Stimulated activated naive CD8-positive, alpha-beta T cell treated with anti-CD3 and anti-CD28 coated beads, Interleukin-15, amount 100 ng/mL, for 72 hours (primary cell): ENCODE measurements at places on chromosomes 16 and 17.

GRCh38 chr17:60269417-60269816, 119.6 kb downstream of the CA4 start:
- no peak for DNase-seq

DNA sequence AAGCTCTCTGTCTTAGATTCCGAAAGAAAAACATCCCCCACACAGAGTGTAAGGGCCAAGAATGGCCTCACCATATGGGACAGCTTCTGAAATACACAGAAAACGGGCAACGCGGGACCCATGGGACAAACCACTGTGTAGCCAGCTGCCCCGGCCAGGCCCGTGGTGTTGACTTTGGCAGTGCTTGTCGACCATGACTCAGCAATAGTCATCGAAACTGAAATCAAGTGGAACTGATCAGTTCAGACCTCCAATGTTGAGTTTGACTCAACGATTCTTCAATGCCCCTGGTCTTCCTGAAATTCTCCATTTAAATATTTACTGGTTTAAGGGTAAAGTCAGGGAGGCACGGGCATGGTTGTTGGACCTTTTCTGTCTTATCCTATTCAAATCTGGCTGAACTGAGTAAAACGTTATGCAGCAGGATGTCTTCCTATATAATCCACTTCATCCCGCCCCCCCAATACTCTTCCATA, 27.5 kb downstream of the ZFHX3 start:
- DNase-seq: no peak

GRCh38 chr16:19439483-19439882, 21.8 kb downstream of the TMC5 start:
- no peak for DNase-seq

GRCh38 chr16:70465999-70466804, 11.8 kb downstream of the FCSK start:
- no peak for DNase-seq

GRCh38 chr16:70675851-70676513, 9.9 kb downstream of the MTSS2 start:
- no peak for DNase-seq

- DNase-seq: no peak
These were observed 4.8 kb upstream of the ATP2A3 start for GRCh38 chr17:3968886-3969524.

DNA sequence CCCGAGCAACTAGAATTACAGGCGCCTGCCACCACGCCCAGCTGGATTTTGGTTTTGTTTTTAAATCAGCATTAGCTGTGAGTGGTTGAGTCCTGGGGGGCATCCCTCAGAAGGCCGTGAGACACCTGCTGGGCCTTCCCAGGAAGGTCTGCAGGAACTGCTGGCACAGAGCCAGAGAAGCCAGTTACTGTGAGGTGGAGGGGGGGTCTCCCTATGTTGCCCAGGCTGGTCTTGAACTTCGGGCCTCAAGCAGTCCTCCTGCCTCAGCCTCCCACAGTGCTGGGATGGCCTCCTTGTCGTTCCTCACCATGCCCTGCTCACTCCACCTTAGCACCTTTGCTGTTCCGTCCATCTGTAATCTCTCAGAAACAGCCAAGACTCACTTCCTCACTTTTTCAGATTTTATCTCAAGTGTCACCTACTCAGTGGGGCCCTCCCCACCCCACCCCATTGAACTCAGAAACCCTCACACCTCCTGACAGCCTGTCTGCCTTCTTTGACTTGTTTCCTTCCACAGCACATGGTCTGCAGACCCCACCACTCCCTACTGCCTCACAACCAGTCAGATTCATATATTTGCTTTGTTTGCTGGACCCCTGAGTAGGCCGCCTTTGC, 62.3 kb downstream of the WSB1 start:
- DNase-seq: no peak

DNA sequence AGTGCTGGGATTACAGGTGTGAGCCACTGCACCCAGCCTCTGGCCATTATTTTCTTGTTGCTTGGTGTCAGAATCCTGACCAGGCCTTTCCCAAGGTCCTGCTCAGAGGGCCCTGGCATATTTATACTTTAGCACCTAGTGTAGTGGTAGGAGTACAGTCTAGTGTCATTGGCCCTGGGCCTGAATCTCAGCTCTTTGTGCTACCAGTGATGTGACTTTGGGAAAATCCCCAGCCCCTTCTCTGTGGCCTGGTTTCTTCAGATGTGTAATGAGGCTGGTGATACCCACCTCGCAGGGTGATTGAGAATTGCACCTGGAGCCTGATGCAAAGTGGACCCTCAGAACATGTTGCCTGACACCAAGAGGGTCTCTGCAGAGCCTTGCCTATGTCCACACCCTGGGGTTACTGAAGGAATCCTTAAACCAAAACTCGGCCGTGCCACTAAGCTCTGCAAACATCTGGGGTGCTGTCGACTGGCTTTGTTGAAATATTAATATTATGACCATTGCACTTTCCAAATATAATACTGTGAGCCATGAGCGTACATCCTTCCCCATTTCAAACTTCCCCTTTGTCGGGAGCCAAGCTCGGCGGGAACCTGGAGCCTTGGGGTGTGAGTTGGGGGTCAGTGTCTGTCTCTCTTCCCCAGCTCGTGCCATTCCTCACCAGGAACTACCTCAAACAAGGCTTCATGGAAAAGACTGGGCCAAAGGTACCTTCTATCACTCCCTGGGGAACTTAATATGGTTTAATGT, 18.0 kb upstream of the RNF135 start:
- DNase-seq: no peak

- DNase-seq: no peak
These were observed 23.2 kb downstream of the MXRA7 start for GRCh38 chr17:76687298-76688164.

GRCh38 chr17:27206447-27206846, 87.5 kb upstream of the WSB1 start:
- no peak for DNase-seq

GRCh38 chr16:82358606-82359221, 188.7 kb upstream of the MPHOSPH6 start:
- no peak for DNase-seq

- no peak for DNase-seq
These were observed 26.2 kb upstream of the TXNDC11 start for GRCh38 chr16:11768849-11769248.

DNA sequence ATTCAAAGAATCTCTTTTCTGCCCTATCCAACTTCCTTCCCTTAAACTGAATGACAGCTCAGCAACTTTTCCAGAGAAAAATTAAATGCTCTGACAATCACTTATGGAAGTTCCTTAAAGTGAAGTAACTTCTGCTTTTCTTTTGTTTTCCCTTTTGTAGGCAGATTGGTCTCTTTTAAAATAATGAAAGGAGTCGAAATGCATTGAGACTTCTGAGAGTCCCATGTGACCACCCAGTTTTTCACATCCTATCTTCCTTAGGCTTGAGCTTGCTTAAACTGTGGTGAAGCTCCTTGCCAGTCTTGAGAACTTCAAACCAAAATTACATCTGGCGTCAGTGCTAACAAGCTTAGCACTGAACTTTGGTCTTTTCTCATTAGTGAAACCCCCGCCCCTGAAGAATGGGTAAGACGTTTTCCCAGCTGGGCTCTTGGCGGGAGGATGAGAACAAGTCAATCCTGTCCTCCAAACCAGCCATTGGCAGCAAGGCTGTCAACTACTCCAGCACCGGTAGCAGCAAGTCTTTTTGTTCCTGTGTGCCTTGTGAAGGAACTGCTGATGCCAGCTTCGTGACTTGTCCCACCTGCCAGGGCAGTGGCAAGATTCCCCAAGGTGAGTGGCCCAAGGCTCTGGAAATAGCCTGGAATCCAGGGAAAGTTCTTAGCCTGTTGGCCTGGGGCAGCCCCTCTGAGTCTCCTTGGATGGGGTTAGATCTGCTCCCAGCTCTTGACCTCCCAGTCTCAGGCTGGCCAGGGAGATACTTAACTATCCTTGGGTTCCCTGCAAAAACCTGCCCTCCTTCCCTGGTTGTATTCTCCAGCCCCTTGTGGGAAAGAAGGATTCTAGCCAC, 1.2 kb downstream of the TMEM106A start:
- no peak for DNase-seq

GRCh38 chr17:75418531-75418930, 13.1 kb upstream of the GRB2 start:
- DNase-seq: no peak

- DNase-seq: no peak
These were observed 150.5 kb downstream of the KATNIP start for GRCh38 chr16:27700304-27700995.

- DNase-seq: no peak
These were observed 165.1 kb downstream of the PPM1E start for GRCh38 chr17:58920773-58921172.

DNA sequence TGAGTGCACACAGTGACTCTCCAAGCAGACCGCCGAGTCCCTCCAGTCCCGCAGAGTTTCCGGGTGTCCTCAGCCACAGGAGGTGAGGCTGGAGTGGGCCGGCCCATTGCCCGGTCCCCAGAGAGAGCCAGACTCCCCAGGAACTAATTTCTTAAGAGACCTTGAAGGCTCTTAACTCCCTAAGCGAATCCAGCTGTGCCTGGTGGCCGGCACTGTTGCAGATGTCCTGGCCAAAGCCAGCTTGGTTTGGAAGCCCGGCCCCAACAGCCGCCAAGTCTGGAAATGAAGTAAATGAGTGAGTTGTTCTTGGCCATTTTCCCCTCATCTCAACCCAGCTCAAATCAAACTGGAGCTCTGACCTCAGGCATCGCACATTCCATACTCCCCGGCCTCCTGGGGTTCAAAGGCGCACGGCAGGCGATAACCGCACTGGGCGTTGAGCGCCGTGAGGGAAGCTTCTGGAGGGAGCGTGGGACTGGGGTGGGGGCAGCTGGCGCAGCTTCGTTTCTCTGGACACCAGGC, 42.0 kb downstream of the CMIP start:
- no peak for DNase-seq

DNA sequence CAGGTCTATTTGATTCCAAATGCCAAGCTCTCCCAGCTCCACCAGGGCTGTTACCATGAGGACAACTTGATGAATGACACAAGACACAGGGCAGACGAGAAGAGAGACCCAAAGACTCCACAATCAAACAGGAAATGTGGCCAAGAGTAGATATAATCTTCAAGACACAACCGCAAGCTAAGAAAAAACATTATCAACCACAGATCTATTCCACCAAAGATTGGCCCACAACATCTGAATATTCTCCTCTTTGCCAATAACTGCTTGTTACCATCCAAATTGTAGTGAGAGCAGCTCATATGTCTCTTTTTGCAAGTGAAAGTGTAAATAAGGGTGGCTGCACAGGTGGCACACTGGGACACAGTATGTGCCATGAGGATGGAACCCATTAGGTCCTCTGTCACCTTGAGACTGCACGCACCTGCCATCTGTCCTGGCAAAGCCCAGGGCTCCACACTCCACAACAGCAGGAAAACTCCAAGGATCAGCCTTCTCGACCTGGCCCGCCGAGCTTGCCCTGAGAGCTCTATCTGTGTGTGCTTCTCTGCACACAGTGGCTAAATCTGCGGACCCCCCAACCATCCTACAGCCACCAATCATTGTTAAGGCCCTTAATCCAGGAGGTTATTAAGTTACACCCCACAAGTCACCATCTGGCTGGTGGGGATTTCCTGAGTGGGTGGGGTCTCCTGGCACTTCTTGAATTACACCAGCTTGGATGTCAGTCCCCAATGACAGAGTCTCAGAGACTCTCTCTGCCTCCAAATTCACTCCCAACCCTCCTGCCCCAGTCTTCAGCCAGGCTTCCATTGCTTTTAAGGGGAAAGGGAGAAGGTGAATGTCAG, 50.5 kb downstream of the DYNLRB2 start:
- peak; percentile 37 for DNase-seq

GRCh38 chr17:66476014-66476413, 173.6 kb downstream of the PRKCA start:
- DNase-seq: no peak

DNA sequence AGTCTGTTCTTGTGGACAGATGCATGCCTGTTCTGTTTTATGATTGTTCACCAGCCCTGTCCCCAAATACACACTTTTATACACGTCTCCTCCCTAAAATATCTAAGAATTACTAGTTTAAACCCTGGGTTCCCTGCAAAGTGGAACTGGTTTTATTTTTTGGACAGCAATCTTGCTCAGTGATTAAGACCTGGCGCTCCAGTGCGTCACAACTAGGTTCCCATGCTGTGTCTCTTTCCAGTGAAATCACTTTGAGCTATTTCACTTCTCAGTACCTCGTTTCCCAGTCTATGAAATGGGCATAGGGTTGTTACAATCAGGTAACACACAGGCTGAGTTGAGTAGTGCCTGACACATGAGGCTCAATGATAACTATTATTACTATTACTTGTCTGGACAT, 1.1 kb downstream of the CEP20 start:
- DNase-seq: no peak

- DNase-seq: no peak
These were observed 39.4 kb downstream of the TMEM186 start for GRCh38 chr16:8758022-8758421.

DNA sequence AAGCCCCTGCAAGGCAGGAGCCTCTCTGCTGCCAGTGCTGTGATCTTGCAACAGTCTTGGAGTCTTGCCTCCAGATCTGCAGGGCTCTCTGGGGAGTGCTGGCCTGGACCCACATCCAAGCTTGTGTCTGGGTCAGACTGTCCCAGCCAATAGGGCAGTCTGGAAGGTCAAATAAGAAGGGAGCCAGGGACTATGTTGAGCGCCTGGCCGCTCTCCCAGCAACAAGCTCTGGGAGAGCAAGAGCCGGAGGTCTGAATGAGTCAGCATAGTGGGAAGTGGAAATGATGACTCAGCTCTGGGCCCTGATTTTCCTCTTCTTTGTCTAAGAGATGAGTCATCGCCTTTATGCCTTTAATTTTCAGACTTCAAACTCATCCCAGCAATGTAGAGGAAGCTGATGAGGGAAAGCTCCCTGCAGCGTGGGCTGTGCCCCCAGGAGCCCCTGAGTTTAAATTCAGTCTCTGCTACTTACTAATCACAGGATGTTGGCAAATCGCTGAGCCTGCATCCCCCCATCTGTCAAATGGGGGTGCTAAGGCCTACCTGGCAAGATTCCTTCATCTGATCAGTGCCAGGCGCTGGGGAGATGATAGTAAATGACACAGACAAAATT, 43.6 kb upstream of the HAPSTR1 start:
- DNase-seq: no peak

- DNase-seq: peak; percentile 23
These were observed 30.0 kb downstream of the SNN start for GRCh38 chr16:11698271-11698689.
